ENCODE measurements at places on chromosomes 12 and 14.

GRCh38 chr12:49952391-49953055, 2.0 kb downstream of the AQP2 start:
- DNase-seq = peak; percentile 62

- DNase-seq = peak; percentile 49
Measured at GRCh38 chr12:48197549-48197970, 5.5 kb downstream of the OR10AD1 start.

DNA sequence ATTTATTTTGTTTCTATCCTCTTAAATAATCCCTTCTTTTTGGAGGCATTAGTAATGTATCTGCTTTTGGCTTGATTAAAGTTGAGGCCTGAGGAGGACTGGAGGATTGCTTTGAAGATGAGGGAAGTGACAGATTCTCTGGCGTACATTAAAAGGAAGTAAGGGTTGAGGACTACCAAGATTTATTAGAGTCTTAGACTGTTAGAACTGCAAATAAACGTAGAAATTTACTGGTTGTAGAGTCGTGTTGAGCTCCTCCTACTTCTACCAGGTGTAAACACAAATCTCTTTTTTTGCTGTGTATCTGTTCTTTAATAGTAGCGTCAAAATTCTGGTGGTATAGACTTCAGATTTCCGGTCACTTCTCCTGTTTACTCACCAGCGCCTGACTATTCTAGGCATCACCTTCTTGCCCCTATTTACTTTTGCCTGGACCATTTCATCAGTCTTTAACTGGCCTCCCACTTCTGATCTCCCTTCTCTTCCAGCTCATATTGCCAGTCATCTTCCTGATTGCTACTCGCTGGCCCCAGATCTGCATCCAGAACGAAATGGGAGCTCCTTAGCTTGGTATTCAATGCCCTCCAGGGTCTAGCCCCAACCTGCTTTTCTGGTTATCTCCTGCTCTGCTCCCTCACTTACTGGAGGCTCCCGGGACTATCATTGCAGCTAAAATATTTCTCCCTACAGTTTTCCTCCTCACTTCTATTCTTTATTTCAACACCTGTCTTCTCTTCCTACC, 8.4 kb upstream of the EID3 start:
- DNase-seq = no peak

GRCh38 chr14:59126714-59127436, 61.6 kb upstream of the DAAM1 start:
- DNase-seq = peak; percentile 67

- DNase-seq = peak; percentile 78
Measured at GRCh38 chr12:49230805-49231194, 34.1 kb upstream of the TUBA1C start.

DNA sequence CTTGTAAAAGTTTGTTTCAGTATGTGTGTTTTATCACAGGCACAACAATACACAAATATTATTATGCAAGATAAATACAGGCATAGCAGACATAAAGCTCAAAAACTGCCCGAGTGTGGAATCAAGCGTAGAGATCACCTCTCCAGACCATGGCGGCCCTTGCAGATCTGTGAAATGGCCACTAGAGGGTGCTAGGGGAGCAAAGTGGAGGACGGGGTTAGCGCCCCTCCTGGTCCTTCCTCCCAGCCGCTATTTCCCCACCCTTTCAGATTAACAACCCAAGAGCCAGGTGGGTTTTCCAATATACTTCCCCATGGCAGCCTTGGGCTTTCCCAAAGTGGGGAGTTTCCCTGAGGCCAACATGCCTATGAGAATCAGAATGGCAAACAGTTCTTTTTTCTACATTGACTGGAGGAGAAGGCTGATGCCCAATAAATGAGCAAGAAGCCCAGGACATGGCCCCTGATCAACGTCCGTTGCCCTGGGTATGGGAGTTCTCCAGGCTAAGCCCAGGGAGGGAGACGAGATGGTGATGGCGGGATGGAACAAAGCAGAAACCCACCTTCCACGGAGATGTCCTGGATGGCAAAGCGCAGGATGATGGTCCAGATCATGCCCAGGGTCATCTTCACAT, 67.4 kb downstream of the ACTN1 start:
- DNase-seq = peak; percentile 78

DNA sequence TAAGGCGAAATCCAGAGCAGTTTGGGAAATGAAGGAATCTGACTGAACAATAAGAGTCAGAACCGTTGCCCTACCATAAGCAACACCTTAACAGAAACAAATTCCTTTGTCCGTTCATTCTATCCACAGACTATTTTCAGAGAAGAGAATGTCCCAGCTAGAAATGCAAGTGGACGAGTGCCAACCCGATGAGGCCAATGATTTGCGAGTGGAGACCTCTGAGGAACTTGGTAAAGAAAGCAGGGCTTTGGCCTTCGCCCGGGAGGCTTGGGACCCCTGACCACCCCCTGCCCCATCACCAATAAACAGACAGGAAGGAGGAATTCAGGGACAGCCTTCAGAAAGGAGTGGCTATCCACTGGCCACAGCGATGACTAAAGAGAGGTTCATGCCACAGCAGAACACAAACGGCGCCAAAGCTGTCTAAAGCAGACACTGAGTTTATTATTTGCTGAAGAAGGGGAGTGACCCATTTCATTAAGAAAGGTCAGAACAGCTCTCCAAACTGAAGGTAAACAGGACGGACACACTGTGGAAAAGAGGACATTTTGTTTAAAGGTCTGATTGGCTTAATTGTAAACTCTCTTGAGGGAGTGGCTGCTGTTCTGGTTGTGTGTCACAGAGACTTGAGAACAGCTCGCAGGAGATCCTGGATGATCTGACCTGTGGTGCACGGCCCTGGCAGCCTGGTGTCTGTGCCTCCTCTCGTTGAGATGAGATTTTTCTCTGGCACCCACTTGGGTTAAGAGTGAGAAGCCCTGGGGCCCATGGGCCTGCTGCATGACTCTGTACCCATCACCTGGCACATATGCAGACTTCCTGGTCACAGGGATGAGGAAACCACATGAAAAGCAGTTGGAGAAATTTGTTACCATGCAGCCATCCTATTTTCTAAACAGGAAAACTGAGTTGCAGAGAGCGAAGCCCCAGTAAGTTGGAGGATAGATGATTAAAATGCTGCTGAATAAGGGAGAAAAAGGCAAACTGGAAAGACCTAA, 142.0 kb upstream of the PZP start:
- DNase-seq = no peak

GRCh38 chr14:104547998-104548700, 31.4 kb upstream of the C14orf180 start:
- no peak for DNase-seq

- DNase-seq = no peak
Measured at GRCh38 chr12:2011643-2012607, 7.7 kb upstream of the DCP1B start.
